ENCODE measurements at places on chromosomes 16 and 17.
A peak's percentile ranks its signal among the peaks of the same experiment; 100 is the strongest.

GRCh38 chr17:7989781-7990655 lies 12.4 kb upstream of the GUCY2D start:
- peak; percentile 82 for DNase-seq

GRCh38 chr17:49708515-49709183 lies 885 bp upstream of the SLC35B1 start:
- no peak for DNase-seq

DNA sequence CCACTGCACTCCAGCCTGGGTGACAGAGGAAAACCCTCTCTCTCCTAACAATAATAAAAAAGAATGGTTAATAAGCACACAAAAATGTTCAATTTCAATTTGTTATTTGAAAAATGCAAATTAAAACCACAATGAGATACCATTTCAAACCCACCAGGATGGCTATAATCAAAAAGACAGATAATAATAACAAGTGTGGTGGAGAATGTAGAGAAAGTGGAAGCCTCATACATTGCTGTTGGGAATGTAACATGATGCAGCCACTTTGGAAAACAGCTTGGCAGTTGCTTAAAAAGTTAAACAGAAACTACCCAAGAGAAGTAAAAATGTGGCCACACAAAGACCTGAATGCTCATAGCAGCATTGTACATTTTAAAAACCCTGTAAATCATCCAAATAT lies 51.8 kb upstream of the MAP3K14 start:
- DNase-seq: no peak

DNA sequence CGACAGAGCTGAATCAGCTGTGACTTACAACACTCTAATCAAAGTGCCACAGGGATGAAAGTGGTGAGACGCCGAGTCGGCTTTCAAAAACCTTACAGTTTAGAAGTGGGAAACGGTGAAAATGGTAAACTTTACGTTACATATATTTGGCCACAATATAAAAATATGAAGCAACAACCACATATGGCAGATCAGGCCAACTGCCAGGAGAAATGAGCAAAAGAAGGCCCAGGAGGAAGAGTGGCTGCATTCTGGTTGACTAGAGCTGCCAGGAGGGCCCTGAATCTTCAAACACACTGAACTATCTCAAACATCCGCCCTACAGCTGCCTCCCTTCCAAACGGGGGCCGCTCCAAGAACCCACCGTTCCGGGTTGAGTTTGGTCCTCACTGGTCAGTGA lies 56.3 kb downstream of the MRM3 start:
- no peak for DNase-seq

- DNase-seq: no peak
Observed at GRCh38 chr16:67241008-67241900, 6.0 kb downstream of the FHOD1 start.

DNA sequence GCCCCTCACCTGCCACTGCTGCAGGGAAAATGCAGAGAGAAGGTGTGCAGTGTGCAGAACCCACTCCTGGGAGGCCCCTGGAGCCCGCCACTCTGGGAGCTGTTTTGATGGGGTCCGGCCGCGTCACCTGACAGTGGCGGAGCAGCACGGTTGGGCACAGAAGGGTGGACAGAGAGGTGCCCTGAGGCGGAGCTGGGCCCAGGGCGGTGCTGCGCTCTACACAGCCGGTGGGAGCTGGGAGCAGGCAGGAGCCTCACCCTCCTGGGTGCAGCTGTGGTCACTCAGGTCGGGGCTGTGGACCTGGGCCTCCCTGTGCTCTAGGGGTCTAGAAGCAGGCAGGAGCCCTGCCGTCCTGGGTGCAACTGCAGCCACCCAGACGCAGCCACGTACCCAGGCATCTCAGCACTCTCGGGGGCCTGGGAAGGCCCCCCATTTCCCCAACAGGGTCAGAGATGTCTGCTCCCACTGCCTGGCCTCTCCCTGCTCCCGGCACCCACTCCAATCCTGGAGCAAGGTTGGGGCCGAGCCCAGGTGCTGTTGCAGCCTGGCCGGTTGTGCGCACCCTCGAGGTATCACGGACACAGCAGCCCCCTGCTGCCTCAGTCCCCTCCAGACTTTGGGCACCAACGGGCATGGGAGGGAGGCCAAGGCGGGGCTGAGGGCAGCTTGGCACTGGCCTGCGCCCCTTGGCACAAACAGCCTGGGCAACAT lies 304.4 kb upstream of the AXIN2 start:
- DNase-seq: no peak

GRCh38 chr16:27316038-27316680 lies 2.4 kb downstream of the IL4R start:
- no peak for DNase-seq

GRCh38 chr16:86911437-86911958 lies 333.1 kb downstream of the FOXL1 start:
- no peak for DNase-seq

DNA sequence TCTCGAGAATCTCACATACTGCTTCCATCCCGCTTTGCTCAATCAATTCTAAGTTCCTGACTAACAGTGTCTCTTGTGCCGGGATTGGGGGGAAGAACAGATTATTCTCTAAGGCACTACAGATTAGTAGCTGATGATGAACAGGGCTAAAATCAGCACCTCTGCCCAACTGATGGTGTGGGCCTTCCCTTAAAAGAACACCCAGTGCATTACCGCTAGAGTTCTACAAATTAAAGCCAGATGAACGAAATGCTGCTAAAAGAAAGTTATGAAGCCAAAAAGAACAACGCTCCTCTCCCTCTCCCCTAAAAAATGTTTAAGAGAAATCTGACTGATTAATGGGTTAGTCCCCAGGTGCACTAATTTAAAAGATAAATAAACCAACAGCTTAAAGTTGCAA lies 4.4 kb downstream of the CDC27 start:
- no peak for DNase-seq

- no peak for DNase-seq
Observed at GRCh38 chr16:894136-894535, 76.6 kb downstream of the LMF1 start.

- no peak for DNase-seq
Observed at GRCh38 chr17:56057869-56058268, 95.4 kb upstream of the ANKFN1 start.

DNA sequence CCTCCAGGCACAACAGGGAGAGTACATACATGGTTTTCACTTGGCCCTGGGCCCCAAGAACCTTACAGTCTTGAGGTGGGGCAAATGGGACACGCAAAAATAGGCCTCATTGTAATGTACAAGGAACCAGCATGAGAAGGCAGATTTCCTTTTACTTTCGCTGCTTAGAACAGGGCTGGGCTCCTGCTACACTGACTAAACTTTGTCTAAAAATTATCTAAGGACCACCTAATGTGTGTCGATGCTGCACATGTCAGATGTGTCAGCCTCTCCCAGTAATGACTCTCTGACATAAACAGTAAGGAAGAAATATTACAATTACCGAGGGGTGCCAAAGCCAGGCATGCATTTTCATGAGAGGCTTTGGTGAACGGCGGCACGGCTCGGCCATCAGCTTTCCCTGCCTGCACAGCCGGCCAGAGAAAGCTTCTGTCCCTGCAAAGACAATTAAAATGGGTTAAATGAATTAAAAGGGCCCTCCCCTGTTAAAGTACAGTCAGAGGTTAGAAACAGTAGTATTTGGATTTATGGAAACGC lies 224.2 kb upstream of the IRX3 start:
- no peak for DNase-seq

DNA sequence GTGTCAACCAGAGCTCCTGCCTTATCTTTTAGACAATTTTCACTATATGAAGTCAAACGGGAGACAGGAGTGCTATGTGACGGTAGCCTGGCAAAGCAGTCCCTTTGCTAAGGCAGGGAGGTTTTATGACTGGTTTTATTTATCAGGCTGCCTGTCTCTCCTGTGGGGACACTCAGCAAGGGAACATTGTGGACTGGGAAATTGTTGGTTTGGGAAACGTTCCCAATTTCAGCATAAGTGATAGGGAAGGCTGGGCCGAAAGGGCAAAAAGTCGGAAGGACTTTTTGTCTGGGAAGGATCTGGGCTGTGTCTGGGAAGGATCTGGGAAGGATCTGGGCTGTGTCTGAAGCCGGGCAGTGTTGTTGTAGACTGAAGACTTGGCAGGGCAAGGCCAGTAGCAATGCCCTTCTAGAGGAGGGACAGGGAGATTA lies 211.2 kb downstream of the PARN start:
- no peak for DNase-seq

GRCh38 chr16:12027558-12028287 lies 51.2 kb downstream of the SNX29 start:
- no peak for DNase-seq

- DNase-seq: no peak
Observed at GRCh38 chr17:49997301-49997650, 2.3 kb upstream of the DLX3 start.

DNA sequence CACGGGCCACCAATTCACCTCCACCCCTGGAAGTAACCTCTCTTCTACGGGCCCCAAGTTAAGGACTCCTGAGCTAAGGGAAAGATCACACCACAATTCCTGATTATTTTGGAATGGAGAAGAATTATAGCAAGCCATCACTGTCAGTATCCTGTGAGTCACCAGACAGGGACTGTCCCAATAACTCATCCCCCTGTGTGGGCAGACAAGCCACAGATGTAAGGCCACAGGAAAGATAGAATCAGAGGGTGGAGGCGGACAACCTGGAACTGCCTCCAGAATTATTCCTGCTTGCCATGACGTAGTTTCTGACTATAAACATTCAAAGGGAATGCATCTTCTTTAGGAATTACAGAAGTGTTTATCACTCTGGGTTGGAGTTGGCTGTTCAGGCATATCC lies 5.8 kb upstream of the MYO1D start:
- DNase-seq: no peak

DNA sequence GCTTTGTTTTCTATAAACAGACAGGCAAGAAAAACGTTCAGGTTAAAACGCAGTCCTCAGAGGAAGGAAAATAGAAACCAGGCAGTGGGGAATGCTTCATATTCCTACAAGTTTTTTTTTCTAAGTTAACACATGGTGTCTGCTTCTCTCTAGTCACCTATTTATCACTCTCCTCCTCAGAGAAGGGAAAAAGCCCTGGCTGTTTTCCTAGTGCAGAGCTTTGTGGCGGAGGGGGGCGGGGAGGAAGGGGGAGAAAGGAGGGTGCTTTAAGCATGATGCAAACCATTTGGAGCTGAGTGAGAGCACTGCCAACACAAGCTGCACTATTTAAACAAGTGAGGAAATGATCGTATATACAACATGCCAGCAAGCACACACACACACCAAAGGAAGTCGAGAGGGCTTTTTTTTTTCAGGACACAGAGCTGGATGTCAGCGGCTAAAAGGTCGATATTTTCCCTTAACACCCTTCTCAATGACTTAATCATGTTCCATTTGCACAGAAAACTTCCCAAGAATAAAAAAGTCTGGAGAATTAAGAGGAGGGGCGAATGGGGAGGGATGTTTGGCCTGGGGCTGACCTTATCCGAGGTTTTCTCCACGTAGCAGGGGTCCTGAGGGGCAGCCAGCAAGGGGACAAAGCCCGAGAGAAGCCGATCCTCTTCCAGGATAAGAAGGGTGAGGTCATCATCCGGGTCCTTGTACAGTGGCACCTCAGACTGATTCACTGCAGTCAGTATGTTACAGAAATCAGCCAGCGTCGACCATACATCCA lies 117.4 kb downstream of the HIC1 start:
- peak; percentile 18 for DNase-seq

DNA sequence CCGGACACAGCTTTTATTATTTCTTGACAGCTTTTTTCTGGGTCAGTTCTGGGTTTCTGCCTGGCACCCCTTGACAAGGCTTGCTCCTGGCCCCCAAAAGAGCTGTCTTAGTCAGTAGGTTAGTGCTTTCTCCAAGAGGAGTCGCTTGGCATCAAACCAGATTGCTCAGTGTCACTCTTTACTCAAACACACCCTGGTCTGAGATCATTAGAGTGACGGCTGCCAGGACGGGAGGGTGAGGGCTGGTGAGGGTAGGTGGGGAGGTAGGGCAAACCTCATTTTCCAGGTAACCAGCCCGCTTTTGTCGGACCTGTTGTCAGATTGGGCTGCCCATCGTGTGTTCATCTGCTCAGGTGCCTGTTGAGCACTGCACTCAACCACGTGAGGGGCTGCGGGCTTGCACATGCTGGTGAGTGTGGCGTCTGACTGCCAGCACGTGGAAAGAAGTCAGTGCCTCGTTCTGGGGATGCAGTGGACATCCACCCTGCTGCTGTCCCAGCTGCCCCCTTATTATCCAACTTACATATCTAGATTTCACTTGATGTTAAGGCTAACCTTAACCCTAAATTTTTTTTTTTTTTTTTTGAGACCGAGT lies 12.4 kb downstream of the TMEM94 start:
- no peak for DNase-seq

DNA sequence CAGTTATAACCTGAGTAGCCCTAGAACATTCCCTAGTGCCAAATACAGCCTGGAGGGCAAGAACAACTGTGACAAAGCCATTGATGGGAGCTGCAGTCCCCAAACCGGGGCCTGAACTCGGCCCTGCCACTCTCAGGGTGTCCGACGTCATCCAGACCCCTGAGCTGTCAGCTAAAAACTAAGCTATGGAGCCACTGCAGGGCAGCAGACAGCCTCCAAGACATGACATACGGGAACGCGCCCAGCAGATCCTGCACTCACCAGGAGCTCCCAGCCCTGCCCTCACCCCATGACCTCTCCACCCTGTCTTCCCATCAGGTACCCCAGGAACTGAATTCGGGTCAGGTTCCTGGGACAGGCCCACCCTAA lies 28.4 kb downstream of the KDM8 start:
- no peak for DNase-seq

DNA sequence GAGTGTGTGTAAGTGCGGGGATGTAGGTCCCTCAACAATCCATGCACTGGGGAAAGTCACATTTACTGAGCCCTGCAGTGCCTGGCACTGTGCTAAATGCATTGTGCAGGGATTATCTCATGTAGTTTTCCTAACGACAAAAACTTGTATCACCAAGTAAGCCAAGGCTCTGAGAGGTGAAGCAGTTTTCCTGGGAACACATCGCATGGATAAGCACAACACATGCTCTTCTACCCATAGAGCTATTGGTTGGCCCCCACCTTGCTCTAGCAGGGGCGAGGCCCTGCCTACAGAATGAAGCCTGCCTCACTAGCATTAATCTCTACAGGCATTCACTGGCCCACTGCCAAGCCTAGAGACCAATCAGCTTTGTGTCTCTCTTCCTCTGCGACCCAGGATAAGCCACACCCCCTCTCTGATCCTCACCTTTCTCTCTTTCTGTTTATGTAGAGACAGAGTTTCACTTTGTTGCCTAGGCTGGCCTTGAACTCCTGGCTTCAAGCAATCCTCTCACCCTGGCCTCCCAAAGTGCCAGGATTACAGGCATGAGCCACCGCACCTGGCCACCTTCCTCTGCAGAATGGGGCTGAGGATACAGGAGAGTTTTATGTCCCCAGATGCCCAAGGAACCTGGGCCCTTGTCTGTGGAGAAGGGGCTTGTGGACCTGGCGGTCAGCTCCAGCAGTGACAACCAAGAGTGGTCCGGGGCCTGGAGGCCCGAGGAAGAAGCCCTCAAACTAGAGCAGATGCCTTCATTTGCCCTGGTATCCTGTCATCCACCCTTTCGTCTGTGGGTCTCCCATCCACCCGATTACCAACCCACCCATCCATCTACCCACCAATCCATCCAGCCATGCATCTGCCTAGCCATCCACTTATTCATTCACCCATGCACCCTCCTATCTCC lies 12.8 kb downstream of the CDH16 start:
- no peak for DNase-seq

Measured in amygdala (tissue), 56 donors.